ENCODE measurements at places on chromosomes 6 and 20. TPM values are rescaled to one million over a fixed set of nuclear protein-coding genes. Genes with fewer than 3 reads are reported as not detected.

Gene RAMACL
- 0.34 TPM for total RNA-seq

Gene ERVFRD-1
- not detected for total RNA-seq

Gene TSHZ2
- 18.3 TPM for total RNA-seq

- DNase-seq, result no peak
Observed at GRCh38 chr6:157033428-157034140, 256.4 kb downstream of the ARID1B start.

DNA sequence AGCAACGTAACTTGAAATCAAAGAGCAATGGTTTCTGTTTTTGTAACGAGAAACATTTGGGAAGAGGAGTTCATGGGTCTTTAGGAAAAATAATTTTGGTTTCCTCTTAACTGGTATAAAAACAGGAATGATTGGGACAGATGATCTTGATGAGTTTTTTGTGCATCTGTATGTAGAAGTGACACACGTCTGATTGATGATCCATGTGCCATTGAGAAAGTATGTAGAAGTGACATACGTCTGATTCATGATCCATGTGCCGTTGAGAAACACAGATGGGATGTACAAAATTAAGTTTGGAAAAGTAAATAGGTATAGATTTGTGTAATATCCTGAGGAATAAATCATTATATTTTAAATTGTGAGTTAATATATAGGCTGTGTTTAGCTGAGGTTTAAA lies 2.1 kb downstream of the KIAA1586 start:
- DNase-seq, result no peak

DNA sequence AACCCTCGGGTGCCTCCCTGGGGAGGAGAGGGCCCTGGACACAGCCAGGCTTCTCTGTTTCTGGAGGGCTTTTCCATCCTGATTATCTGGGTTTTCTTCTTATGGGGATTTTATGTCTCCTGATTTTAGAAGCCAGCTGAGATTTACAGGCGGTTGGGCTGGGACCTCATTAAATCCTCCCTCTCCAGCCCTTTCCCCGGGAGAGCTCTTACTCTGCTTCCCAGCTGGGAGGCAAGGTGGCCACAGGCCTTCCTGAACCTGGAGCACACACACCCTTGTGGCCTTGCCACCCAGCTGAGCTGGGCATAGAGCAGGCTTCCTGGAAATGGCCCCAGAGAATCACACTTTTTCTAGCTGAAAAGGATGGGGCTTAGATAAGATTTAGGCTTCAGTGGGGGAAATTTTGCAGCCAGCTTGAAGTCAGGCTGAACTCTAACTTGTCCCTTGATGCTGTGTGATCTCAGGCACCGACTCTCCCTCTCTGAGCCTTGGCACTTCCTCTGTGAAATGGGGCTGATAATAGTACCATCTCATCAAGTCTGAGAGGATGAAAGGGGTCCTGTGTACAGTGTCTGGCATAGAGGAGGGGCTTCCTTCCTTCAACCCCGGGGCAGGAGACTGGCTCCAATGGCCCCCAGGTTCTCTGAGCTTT lies 16.6 kb downstream of the VSTM2L start:
- DNase-seq, result no peak

DNA sequence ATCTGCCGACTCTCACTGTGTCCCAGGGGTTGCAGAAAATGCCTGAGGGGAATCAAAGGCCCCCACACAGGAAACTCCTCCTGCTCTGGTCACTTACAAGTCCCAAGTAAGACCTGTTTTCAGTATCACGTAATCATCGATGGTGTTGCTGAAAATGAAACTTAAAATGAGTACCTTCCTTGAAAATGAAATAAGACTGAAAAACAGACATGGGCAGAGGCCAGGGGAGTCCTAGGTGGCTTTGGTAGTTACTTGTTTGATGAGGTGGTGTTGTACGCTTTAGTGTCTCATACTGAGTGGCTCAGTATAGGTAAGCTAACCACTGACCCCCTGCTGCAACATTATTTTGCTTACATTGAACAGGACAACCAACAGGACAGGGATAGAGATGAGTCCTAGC lies 43.0 kb upstream of the SYNCRIP start:
- no peak for DNase-seq

GRCh38 chr6:125752773-125753172 lies 3.3 kb downstream of the HEY2 start:
- DNase-seq, result no peak

DNA sequence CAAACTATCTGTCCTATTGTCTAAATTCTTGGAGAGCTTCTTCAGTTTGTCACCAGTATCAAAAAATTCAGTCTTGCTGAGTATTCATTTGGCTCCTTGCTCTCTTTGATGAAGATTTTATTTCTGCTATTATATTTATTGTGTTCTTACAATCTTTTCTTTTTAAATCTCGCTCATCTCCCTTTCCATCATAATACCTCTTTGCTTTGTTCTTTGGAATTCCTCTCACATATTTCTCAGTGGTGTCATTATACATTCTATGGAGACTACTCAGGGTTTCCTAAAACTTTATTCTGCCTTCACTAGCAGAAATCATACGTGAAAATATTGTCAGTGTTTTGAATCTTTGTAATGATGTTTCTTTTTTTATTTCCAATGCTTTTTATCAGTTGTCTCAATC lies 445.2 kb upstream of the ID4 start:
- no peak for DNase-seq

- no peak for DNase-seq
Observed at GRCh38 chr6:20657274-20657800, 123.1 kb downstream of the CDKAL1 start.

Data from right lobe of liver (tissue), 6 donors.